ENCODE measurements at places on chromosomes 7 and 10. TPM values are rescaled to one million over a fixed set of nuclear protein-coding genes. Genes with fewer than 3 reads are reported as not detected.

- no peak for DNase-seq
Observed at GRCh38 chr7:33237036-33237435, 107.7 kb downstream of the BBS9 start.

SEMA3E gene
- polyA plus RNA-seq, result 1.6 TPM

DNA sequence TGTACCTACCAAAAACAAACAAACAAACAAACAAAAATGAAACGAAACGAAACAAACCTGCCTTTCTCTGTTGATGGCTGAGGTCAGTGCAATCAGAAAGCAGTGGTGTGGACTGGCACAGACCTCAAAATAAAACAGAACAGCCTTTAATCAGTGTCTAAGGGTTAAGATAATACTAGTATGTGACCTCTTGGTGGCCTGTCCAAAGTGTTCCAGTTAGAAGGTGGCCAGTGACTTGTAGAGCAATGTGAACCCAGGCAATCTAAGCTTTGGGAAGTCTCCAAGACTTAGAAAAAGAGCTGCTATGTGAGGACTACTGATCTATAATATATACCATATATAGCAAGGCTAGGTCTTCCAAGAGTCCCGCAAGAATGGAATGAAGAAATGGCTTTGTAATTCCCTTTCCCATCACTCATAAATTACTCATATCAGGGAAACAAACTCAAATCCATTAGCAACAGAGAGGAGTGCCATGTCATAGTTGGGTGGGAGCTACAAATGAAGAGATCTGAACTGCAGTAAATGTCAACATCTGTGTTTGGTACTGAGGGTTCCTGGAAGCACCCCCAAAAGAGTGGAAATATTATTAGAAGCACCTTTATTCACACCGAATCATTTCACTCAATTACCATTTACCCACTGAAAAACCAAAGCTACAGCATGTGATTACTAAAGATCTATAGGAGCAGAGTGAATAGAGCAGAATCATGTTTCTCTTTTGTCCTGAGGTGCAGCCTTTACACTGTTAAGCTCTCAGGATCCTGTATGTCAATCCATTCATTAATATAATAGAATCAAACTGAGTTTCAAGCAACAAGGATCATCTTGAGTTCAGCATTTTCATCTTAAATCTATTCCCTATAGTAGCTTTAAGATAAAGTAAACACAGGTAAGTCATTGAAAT, 28.0 kb downstream of the ABLIM1 start:
- no peak for DNase-seq

GRCh38 chr7:37262181-37262580, 186.5 kb downstream of the ELMO1 start:
- DNase-seq, result no peak

DNA sequence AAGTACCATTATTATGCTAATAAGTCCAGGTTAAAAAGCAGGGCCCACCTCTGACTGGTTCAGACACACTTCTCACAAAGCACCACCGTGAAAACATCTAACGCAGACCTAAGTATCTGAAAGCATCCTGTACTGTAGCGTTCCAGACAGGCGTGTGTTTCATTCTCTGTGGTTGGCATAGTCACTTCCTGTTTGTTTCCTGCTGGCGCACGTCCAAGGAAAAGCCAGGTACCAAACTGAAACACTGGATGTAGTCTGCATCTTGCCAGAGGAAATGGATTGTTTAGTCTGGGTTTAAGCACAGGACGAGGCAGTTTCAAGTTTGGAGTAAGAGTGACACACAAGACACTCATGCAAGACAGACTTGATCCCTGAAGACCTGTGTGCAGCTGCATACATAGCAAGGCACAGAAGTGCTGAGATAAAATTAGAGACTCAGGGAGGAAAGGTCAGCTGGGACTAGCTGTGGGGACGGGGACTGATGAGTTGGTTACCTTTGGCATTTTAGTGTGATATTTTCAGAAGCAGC, 23.3 kb downstream of the BPGM start:
- DNase-seq, result no peak

DNA sequence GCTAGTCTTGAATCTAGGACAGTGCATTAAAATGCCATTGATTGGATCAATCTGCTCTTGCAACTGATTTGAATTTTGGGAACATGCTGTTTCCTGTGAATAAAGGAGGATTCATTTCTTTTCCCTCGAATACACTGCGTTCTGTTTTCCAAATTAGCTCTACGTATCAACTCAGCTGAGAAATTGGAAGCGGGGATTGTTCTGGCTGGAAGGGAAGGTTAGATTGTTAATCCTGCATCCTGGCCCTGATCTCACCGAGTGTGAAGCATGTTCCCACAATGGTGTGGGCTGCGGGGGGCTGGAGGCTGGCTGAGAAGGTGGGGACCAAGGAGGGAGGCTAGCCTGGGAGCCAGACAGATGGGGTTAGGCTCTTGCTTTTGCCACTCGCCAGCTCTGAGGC, 17.6 kb downstream of the HTRA1 start:
- DNase-seq, result no peak

DNA sequence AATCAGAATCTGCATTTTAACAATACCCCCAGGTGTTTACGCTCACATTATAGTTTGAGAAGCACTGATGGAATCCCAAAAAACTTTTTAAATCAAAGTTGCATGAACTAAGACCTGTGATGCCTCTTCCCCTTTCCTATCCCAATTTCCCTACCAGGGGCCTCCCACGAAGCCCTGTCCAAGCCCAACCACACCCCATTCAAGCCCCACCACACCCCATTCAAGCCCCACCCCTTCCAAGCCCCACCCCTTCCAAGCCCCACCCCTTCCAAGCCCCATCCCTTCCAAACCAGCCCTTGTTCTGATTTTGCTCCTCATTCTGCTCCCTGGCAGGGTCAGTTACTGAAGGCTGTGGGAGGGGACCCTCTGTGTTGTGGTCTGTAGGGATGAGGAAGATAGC, 9.8 kb upstream of the AQP1 start:
- DNase-seq, result no peak

NODAL gene
- polyA plus RNA-seq, result 0.46 TPM

DNA sequence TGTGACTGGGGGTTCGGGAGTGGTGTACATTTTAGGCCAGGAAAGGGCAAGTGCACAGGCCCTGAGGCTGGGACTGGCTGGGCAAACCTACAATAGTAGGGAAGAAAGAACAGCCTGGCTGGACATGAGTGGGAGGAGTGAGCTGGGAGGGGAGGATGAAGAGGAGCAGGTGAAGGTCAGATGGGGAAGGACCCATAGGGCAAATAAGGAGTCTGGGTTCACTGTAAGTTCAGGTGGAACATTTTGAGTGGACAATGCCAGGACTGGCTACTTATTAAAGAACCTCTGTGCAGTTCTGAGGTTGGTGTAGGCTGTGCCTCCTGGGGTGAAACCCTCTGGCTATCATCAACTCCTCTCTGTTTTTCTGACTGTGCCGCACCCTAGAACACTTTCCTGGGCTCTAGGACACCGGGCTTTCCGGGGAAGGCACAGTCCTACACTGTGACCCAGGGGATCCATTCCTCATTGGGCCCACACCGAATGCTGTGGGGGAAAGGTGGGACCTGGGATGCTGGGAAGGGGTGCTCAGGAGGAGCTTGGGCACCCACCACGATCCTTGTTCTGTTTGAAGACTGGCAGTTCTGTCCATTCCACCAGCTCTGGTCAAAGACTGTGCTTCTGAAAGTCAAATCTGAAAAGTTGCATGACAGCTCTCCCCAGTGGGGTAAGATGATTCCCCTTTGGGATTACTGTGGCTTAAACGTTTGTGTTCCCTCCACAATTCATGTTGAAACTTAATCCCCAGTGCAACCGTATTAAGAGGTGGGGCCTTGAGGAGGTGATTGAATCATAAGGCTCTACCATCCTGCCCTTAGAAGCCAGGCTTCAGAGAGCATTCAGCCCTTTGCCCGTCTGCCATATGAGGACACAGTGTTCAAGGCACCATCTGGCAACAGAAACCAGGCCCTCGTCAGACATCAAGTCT, 4.0 kb upstream of the MMP21 start:
- DNase-seq, result no peak

CRTAC1 gene
- polyA plus RNA-seq, result 0.63 TPM

- DNase-seq, result no peak
Observed at GRCh38 chr7:26356229-26356628, 64.6 kb downstream of the SNX10 start.

Measured in forelimb muscle (tissue), 1 donor.